ENCODE measurements at places on chromosomes 5 and 9.

DNA sequence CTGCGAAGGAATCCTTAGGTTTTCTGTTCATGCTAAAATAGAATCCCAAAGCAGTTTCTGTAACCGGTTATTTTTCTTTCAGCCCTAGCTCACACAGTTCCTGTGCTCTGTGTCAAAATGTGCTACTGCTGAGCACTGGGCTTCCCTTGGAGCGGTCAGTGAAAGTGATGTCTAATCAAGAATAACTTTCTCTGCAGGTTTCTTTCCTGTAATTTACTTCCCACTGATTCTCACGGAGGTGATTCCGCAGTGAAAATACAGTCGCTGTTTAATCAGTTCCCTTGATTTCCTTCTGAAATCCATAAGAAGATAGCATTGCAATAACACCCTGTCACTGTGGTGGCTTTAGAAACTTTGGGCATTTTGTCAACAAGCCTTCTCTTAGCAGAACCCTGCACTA, 112.0 kb upstream of the ISL1 start:
- no peak for DNase-seq

DNA sequence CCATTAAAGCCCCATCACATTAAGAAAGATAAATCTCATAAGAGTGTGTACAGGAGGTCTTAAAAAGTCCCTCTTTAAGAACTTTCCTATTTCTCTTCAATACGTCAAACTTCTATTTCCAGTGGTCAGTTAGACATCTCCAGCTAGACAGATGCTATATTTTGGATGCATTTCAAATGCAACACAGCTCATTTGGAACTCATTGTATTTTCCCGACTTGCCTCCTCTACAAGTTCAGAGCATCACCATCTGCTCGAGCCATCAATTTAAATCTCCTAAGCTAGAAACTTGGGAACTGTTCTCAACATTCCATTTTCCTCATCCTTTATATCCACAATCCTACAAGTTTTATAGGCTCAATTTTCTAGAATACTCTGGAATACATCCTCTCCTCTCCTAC, 3.2 kb upstream of the UHRF2 start:
- DNase-seq: no peak

- DNase-seq: no peak
These were observed 200.5 kb upstream of the GAS1 start for GRCh38 chr9:87147839-87148238.

- DNase-seq: no peak
These were observed 118.6 kb upstream of the DAB2 start for GRCh38 chr5:39543335-39543734.

DNA sequence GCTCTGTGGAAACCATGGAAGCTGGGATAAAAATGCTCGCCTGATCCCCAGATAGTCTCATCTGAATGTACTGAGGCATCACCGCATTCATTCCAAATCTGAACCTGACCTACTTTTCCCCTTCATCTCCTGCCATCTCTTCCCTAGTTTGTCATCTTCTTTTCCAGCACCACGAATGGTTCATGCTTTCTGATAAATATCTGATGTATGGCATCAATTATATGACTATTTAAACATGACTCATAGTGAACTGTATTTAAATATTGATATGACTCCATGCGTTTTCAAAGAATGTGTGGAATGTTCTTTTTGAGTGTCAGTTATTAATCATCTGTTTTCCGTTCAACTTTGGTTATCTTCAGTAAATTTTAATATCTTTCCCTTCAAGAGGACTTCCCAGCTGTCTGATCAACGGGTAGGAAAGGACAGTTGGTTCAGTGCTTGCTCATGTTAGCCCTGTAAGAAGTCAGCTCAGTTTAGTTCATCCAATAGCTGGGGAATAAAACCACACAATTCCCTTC, 21.1 kb downstream of the BASP1 start:
- no peak for DNase-seq

GRCh38 chr5:104569621-104570020, 1007.0 kb upstream of the NUDT12 start:
- no peak for DNase-seq

DNA sequence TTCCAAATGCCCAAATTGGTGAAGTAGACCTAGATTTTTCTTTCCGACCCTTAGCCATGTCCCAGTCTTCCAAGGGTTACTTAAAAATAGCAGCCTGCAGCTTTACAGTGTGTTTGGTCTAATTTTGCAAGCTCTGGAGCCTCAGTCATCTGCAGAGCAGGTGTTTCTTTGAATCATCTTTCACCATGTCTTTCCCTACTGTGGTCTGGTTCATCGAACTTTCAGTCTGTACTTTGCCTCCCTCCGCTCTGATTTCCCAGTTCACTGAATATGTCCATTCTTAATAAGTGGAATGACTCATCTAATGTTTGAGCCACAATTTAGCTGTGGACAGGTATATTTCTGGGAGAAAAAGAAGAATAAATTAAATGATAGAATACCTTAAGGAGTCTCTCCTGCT, 1060.7 kb downstream of the EFNA5 start:
- DNase-seq: no peak

DNA sequence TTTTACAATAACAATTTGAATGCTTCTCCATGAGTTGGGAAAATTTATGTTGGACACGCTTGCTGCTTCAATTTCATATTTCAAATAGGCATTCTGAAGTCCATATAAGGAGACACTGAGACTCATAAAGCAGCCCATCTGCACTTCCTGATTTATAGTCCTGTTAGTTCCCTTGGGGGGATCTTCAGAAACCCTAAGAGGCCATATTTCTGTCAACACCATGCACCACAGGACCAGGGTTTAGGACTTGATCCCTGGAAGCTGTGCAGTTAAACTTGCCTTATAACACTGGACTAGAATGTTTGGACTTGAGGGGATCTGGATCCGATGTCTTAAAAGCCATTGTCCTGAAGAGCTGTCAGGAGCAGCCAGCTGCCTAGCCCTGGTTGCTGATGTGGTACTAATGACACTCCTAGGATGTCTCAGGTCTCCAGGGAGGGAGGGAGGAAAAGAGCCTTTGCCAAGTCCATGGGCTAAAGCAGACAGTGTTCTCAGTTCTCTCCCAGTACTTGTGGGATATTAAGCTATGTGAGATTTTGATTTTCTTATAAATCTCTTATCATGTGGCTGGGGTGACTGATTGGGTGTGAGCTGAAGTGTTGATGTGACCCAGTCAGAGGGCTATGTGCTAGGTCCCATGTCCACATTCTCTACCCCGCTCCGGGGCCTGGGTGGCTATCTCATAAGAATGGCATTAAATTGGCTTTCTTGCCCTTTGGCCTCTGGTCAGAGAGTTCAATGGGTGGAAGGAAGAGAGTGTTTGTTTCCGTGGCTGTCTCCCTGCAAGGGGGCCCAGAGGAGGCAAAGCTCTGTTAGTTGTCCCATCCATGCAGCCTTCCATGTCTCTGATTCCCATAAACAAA, 399.8 kb downstream of the OSTF1 start:
- no peak for DNase-seq

DNA sequence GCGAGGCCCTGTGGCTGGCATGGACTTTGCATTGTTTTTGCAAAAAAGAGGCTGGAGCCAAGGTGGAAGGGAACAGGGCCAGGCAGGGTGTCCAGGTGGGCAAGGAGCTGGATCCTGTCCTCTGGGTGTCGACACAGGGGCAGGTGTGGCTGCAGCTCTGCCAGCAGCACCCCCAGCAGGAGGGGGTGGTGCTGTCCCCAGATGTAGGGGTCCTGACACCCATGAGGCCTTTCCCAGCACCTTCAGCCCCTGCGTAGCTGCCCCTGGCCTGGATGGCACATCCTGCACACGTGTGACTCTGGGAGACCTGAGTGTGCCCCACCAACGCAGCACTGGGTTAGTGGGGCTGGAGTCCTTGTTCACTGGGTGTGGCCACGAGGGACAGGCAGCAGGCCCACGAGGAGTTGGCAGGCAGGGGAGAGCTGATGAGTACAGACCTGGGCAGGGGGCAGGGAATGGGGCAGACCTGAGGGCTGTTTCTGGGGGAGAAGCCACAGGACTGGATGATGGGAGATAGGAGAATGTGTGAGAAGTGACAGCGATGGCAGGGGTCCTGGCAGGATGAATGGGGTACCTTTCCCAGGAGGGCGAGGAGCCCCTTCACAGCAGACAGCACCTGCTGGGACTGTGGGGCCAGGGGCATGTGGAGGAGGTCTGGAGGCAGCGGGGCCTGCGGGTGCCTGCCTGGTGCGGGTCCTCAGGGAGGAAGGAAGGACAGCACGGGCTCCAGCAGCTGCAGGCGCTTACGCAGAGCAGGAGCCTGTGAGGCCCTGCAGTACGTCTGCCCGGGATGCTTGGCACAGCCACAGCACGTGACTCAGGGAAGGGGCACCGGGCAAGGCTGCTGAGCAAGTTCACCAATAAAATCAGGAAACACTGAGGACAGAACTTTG, 3.6 kb upstream of the RASGEF1C start:
- no peak for DNase-seq

GRCh38 chr5:58498340-58498942, 7.2 kb downstream of the GAPT start:
- DNase-seq: no peak

GRCh38 chr5:133843911-133844310, 124.5 kb downstream of the C5orf15 start:
- DNase-seq: no peak

GRCh38 chr5:57221049-57221568, 47.2 kb downstream of the GPBP1 start:
- no peak for DNase-seq

DNA sequence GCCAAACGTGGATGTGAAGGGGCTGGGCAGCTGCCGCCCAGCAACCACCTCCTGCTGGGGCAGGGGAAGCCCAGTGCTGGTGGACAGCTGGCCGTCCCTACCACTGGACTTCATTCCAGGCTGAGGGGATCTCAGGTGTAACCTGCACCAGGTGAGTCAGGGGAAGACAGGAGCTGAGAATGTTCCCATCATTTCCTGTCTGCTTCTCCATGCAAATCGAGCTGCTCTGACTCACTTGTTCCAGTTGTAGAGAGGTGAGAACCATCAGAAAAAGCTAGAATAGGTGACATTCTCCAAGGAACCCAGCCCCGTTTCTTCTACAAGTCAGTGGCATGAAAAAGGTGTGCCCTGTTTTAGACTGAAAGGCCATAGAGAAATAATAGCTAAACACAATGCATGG, 21.8 kb upstream of the BARX1 start:
- no peak for DNase-seq

- no peak for DNase-seq
These were observed 133.4 kb downstream of the OLFM1 start for GRCh38 chr9:135220601-135221575.

GRCh38 chr5:1763960-1764605, 35.6 kb downstream of the MRPL36 start:
- DNase-seq: no peak

DNA sequence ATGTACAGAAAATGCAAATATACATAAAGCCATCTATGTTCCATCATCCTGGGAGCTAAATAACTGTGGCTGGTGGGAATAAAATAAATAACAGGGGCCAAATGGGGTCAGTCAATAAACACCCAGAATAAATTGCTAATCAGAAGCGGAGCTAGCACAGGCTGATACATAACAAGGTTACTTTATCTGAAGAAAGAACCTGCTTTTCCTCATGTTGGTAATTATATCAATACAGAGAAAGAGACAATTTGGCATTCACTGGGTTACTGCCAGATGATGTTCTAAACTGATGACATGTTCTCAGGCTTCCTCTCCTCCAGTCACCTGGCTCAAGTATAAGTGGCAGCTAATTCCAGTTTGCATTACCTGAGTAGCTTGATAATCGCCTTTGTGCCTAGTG, 144.9 kb upstream of the CD180 start:
- DNase-seq: no peak

DNA sequence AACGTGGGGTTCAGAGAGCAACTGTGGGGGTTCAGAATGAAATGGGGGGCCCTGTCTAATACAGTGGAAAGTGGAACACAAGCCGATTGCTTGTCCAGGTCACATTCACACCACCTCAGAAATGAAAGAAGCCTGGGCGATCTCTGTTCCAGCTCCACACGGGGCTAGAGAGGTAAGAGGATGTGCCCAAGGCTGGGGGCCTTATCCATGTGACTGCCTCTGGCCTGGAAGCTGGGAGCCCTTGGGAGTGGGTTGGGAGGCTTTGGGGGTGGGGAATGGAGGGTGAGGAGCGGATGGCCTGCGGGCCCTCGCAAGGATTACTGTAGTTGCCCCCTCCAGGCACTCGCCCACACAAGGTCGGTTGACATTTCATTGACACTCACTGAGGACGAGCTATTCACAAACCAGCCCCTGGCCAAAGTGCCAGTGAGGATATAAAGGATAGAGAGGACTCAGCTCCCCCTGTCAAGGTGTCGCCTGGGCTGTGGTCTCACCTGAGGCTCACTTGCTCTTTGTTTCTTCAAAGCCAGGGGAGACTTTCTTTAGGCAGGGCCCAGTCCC, 86.7 kb downstream of the LIFR start:
- no peak for DNase-seq

DNA sequence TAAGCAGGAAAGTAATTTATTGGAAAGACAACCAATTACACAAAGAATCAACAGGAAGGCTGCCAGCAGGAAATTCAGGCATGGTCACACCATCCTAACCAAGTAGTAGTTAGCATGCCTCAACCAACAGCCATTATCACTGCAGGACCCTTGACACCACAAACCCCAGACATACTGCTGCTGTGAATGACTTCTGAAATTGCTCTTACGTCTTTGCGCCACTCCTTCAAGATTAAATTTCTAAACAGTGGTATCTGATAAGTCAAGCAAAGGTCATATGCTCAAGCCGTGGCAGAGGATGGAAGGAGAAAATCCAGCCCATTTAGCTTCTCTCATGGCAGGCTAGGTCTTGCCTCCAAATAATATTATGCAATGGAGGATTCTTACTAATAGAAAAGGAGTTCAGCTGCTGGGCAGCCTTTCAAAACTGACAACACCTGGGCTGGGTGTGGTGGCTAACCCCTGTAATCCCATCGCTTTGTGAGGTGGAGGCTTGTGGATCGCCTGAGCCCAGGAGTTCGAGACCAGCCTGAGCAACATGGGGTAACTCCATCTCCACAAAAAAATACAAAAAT, 5.0 kb upstream of the PTGER4 start:
- DNase-seq: no peak

GRCh38 chr9:32449969-32450368, 65.5 kb downstream of the ACO1 start:
- DNase-seq: no peak

- no peak for DNase-seq
These were observed 266.6 kb upstream of the GAS1 start for GRCh38 chr9:87213948-87214347.

DNA sequence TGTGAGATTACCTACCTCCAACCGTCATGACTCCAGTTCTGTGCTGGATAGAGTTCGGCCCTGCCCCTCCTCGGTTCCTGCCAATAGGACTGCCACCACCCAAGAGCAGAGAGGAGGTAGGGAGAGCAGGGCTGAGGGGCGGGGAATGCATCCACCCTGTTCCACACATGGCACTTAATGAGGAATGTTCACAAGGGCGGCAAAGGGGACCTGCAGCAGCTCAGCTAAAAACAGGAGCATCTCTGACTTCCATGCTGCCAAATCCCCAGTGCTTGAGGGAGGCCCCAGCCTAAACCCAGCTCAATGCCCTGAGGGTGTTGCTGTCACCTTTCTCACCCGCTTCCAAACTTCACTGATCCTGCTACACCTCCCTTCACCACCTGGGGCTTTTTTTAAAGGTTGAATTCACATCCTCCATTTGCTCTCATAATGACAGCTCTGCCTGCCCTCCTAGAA, 7.8 kb upstream of the DELE1 start:
- no peak for DNase-seq

All from activated CD8-positive, alpha-beta memory T cell treated with anti-CD3 and anti-CD28 coated beads for 1 hour (primary cell).